ENCODE measurements at places on chromosomes 16 and 17.

- no peak for DNase-seq
Observed at GRCh38 chr17:4215882-4216570, 47.8 kb downstream of the ANKFY1 start.

DNA sequence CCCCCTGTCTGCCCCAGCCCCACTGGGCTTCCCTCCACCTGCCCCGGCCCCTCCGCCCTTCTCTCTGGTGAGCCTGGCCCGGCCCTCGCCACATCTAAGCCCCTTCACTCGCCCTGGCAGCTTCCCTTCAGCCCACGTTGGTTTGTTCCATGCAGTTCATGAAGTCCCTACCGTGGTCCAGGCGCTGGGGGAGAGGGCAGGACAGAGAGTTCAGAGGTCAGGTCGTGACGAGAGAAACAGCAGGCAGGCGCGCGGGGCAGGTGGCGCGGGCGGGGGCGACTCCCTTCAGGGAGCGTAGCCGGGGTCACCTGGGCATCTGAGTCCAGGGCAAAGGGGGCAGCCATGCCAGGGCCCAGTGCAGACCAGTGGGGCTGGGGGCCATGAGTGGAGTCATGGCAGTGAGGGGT, 8.9 kb upstream of the TEDC2 start:
- no peak for DNase-seq

GRCh38 chr17:32941419-32942032, 13.6 kb downstream of the TMEM98 start:
- DNase-seq = no peak

- DNase-seq = no peak
Observed at GRCh38 chr16:2664574-2664982, 17.7 kb upstream of the KCTD5 start.

DNA sequence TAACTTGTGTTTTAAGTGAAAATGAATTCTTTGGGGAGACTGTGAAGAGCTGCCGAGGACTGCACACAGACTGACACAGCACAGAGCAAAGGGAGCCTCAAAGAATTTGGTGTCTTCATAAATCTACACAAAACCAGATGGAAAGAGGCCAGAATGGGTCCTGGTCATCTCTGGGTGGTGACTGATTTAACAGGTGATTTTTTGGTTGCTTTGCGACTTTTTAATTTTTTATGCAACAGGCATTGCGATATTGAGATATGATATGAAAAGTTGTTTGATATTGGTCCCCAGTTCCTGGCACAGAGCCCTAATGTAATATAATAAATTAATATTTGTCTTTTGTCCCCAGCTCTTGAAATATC, 12.6 kb upstream of the EIF1 start:
- no peak for DNase-seq

- peak; percentile 85 for DNase-seq
Observed at GRCh38 chr16:12775656-12776236, 27.9 kb downstream of the CPPED1 start.

DNA sequence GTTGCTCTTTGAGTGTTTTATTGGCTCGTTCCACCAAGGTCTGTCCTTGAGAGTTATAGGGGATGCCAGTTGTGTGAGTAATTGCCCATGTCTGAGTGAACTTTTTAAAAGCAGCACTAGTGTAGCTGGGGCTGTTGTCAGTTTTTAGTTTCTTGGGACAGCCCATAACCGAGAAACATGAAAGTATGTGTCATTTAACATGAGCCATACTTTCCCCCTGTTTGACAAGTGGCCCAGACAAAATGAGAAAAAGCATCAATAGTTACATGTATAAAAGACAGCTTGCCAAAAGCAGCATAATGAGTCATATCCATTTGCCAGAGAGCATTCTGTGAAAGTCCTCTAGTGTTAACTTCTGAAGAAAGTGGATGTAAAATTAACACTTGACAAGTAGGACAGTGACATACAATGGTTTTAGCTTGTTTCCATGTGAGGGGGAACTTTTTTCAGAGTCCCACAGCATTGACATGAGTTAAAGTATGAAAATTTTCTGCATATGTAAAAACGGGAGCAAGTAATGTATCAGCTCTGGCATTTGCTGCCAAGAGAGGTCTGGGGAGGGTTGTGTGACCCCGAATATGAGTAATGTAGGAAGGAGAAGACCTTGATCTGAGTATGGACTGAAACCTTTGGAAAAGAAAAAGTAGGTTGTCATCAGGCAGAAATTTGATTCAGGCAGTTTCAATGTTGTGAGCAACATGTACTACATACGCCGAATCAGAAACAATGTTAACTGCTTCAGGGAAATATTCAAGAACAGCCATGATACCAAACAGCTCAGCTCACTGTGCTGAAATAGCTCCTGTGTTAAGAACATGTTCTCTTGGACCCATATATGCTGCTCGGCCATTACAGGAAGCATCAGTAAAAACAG, 56.8 kb upstream of the ARL4D start:
- DNase-seq = no peak

- DNase-seq = no peak
Observed at GRCh38 chr17:9329251-9329921, 246.2 kb downstream of the STX8 start.

DNA sequence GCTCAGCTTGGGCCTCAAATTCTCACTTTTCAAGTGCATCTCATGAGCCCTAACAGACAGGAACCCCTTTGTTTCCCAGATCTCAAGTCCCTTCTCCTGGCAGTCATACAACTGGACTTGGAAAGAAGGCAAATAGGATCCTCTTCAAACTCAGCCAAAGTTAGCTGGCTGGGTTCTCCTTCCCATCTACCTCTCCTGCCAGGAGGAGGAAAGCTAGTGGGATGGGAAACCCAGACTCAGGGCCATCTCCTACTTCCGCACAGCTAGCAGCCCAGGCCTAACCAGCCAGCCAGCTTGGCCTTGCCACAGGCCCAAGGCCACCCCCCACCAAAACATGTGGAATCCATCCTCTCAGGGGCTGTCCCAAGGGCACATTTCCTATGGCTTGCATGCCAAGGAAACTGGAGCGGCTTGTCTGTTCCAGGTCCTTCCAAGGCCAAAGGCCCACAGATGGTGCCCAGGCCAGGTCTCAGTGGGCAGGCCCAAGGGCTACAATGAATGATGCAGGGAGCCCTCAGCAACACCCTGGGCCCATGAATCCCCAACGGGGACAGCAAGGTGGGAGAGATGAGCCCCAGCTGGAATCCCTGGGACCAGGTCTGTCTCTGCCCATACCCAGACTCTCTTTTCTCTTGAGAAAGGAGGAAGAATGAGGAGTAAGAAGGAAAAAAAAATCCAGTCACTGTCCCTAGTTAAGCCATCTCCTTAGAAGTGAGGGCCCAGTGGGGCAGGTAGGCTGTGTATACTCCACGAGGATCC, 1.7 kb downstream of the SMARCD2 start:
- DNase-seq = no peak

DNA sequence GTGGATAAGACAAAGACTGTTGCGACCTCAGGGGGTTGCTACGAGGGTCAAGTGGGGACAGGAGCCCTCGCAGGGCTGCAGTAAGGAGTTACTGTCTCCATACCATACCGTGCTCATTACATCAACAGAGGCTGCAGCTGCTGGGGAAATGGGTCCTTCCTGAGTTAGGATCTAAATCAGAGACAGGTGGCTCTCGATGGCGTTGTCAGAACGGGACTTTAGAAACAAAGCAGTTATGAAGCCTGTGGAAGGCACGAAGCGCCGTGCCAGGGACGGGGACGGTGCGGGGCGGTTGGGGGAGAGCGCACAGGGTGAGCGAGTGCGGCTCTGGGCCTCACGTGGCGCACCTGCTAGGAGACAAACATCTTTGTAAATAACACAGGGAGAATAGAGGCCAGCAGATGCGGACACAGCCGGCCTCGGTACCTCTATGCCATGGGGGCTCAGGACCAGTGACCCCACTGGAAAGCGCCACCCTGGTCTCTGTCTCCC, 34.4 kb downstream of the ZCCHC14 start:
- DNase-seq = no peak

DNA sequence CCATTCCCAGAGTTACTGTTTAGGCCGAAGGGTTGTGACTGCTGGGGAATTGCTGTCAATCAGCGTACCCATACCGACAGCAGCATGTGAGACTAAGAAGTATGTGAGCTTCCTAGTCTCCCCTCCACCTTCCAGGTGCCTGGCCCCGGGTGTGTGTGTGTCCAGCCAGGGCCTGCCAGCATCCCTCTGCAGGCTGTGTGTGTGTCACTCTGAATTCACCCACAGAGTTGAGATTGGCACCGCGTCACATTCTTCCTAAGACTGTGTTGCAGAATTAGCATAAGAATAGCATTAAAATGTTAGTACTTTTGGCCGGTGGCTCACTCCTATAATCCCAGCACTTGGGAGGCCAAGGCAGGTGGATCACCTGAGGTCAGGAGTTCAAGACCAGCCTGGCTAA, 31.8 kb downstream of the PRMT7 start:
- DNase-seq = no peak

- no peak for DNase-seq
Observed at GRCh38 chr16:76963614-76964315, 227.2 kb upstream of the MON1B start.

GRCh38 chr17:72409405-72410002, 288.7 kb downstream of the SOX9 start:
- DNase-seq = no peak

DNA sequence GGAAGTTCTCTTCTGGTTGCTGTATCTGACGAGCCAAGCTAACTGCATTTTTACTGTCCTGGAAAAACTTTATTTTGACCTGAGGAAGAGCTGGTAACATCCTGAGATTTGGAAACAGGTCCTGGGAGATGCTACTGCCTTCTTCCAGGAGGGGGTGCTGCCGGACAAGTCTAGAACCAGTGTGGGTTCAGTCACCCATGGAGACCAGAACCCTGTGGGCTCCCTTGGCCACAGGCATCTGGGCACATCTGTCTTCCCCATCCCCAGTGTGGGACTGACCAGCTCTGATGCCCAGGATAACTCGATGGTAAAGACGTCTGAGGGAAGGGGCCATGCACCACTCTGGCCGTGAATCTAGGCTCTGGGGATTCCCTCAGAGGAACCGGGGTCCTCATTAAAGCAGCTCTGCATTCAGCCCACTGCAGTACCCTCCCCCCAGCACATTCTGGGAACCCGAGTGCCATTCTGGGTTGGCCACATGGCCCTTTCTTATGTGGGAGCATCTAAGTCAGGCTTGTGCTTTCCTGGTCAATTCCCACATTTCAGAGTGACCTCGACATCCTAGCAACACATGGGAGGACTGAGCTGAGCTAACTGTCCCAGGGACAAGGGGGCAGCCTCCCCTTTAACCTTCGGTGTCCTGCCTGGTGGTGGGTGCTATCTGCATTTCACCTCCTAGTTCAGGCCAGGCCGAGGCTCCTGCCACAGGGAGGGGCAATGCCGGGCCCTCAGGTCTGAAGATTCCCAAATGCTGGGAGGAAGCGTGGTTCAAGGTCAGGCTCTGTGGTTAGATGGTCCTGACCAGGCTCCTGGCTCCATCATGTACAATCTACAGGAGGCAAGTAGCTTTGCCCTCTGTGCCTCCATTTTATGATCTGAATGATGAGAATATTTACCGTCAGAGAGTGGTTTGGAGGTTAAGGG, 6.4 kb downstream of the C16orf86 start:
- peak; percentile 76 for DNase-seq

- peak; percentile 15 for DNase-seq
Observed at GRCh38 chr17:627051-627450, 87.6 kb downstream of the VPS53 start.

- peak; percentile 89 for DNase-seq
Observed at GRCh38 chr17:63446753-63447470, 806 bp upstream of the CYB561 start.

DNA sequence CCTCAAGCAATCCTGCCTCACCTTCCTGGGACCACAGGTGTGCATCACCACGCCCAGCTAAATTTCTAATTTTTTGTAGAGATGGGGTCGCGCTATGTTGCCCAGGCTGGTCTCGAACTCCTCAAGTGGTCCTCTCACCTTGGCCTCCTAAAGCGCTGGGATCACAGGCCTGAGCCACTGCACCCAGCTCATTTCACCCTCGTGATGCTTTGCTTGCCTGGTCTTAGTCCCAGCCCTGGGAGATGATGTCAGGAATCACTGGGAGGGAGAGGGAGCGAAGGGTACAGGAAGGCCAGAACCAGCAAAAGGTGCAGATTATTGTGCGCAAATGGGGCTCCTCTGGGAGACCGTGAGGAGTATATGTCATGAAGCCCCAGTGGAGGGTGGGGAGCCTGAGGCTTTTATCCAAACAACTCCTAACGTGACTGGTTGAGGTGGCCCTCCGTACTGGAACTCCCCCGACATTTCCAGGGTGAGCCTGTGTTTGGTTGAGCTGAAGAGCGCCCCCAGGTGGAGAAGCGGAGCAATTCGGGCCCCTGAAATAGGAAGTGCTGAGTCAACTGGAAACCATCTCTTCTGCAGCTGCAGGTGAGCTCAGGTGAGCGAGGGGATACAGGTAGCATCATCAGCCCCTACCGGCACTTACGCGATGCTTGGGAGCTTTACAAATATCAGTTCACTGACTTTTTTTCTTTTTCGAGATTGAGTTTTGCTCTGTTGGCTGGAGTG, 41.2 kb upstream of the HAPSTR1 start:
- DNase-seq = peak; percentile 88

- DNase-seq = no peak
Observed at GRCh38 chr16:57192720-57193486, 6.8 kb downstream of the RSPRY1 start.

GRCh38 chr17:44081681-44082080, 11.1 kb downstream of the G6PC3 start:
- no peak for DNase-seq

GRCh38 chr16:14087590-14088154, 16.6 kb downstream of the MRTFB start:
- no peak for DNase-seq

- DNase-seq = peak; percentile 85
Observed at GRCh38 chr16:68590201-68590994, 51.3 kb downstream of the ZFP90 start.

GRCh38 chr17:77887464-77888241, 70.8 kb upstream of the TNRC6C start:
- peak; percentile 29 for DNase-seq

- DNase-seq = no peak
Observed at GRCh38 chr16:49716339-49716934, 139.5 kb downstream of the ZNF423 start.

- no peak for DNase-seq
Observed at GRCh38 chr17:8470447-8471047, 34.9 kb downstream of the NDEL1 start.

- no peak for DNase-seq
Observed at GRCh38 chr16:23074423-23074822, 74.8 kb downstream of the USP31 start.

- peak; percentile 43 for DNase-seq
Observed at GRCh38 chr17:45824475-45824874, 20.2 kb upstream of the SPPL2C start.

- DNase-seq = no peak
Observed at GRCh38 chr17:77317091-77317750, 176.5 kb downstream of the SEC14L1 start.

Measured in mesendoderm (in vitro differentiated cells).